ENCODE measurements at places on chromosomes 11 and 22.

DNA sequence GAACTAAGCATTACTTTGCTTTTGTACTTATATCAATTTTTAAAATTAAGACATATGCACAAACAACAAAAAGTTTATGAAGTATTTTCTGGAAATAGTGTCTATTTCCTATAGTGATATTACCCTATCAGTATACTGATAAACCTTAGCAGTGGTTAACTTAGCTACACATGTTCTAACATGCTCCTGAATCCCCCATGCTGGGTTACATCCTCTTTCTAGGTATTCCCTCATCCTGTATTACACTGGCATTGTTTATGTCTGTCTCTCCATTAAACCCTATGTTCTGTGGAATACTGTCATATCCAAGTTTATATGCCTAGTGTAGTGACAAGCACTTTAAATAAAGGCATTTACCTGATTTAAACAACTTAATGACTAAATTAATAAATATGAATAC, 1.8 kb upstream of the FAR1 start:
- DNase-seq = no peak

DNA sequence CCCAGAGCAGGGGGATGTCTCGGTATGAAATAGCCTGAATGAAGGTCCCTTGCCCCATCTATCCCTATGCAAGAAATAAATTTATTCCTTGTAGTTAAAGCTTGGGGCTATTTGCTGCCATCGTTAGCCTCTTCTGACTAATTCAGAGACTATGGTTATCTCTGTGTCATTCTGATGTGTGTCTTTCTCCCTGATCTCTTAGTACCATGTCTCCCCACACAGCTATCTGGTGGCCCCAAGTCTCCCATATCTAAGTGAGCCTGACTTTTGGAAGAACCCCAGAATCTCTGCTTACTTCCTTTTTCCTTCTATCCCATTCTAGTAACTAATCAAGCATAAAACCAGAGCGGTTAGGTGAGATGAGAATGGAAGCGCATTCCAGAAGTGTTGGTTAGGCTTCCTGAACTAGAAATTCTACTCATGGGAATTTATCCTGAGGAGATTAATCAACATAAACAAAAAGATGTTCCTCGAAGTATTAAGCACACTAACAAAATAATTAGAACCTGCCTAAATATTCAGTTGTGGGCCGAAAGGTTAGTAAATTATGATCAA, 71.4 kb upstream of the BMAL1 start:
- DNase-seq = no peak

- DNase-seq = peak; percentile 15
Measured at GRCh38 chr11:95577716-95578460, 211.7 kb downstream of the FAM76B start.

- no peak for DNase-seq
Measured at GRCh38 chr11:62933285-62933684, 12.1 kb upstream of the CHRM1 start.

GRCh38 chr11:6556139-6556949, 47.1 kb downstream of the RRP8 start:
- no peak for DNase-seq

DNA sequence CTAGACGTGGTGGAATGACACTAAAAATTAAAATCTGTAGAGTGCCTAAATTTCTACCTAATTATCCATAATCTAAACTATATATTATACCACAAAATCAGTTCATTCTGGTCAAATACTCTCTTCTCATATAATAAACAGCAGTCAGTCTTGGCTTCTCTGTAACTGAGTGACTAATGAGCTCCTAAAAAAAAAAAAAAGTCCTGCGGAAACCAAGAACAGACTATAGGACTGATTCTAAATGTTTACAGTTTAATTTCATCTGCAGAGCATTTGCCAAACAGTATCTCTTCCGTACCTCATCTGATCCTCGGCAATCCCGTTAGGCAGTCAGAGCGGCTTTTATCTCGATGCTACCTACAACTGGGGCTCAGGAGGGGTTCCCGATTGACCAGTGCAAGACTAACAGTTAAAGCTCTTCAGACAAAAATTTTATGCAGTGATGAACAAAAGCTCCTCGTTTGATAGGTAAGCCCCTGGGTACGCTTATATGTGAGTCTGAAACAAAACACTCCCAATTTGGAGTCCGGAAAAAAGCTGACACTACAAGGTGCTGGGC, 686 bp downstream of the KIF18A start:
- peak; percentile 8 for DNase-seq

GRCh38 chr11:96200243-96200642, 142.8 kb downstream of the MAML2 start:
- no peak for DNase-seq

Measured in stimulated activated CD4-positive, alpha-beta T cell treated with anti-CD3 and anti-CD28 coated beads, Interleukin-4, amount 100 ng/mL, for 24 hours (primary cell).